ENCODE measurements at places on chromosomes 5 and 9.

DNA sequence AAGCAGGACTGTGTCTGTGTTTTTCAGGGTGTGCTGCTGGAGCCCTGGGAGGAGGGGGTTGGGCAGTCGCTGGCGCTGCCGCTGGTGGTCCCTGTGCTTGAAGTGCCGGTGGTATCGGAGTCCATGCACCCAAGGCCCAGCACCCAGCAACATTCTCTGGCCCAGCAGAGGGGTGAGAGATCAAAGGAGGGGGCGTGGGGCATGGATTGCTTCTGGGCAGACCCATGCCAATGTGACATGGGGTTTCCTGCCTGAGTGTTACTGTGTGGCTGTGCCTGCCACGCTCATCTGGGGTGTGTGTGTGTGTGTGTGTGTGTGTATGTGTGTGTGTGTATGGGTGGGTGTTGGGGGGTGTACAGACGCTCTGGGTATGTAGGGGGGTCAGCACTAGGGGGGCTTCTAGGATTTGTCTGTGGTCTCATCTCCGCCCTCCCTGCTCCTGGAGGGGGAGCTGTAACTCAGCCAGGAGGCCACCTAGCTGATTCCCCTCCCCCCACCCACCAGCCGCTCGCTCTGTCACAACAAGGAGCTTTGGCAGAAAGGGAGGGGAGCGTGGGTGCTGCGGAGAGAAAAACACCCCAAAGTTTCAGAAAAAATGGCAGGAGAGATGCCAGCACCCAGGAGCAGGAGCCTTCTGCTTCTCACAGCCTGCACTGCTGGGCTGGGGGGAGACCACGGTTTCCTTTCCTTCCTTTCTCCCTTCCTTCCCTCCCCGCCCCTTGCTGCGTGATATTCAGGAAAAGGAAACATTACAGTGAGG is 35.9 kb upstream of the HSPA9 start:
- peaks cover 34% of the 10 kb centered on the region for H3K27me3 ChIP-seq
- no peaks in the 10 kb centered on the region for H3K36me3 ChIP-seq
- DNase-seq: peak; percentile 47
- H3K4me3 ChIP-seq: no peak overlapping the region
- peaks cover 12% of the 10 kb centered on the region for H3K4me1 ChIP-seq
- H3K27ac ChIP-seq: no peak overlapping the region

DNA sequence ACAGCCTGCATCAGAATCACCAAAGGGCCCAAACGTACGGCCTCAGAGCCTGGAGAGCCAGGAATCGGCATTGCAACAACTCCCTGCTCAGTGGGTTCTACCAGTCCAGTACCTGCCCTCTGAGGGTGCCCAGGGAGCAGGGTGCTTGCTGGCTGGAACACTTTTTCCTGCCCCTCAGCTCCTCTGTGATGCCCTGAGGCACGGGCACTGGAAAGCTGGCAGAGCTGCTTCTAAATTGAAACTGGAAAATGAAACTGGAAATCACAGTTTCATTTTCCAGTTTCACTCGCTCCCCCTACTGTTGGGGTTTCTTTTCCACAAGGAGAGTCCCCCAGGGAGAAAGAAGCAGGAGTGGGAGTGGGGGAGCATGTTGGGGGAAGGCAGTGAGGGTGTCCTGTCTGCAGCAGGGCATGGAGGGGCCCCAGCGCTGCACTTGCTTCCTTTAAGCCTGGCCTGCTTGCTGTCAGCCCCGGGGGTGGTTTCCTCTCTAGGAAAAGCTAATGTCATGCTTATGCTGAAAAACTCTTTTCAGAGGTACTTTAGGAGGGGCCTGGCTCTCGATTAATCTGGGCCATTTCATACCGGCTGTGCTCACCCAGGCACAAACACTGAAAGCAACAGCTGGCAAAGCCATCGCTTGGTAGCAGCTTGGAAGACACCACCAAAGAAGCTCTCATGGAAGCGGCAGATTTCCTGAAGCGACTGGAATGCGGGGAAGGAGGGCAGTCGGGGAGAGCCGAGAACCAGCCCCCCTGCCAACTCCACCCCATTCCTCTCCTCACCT is 26.2 kb downstream of the IRF1 start:
- peak; percentile 66 for DNase-seq
- peaks cover 36% of the 10 kb centered on the region for H3K36me3 ChIP-seq
- H3K4me3 ChIP-seq: peak overlapping the region; percentile 46

DNA sequence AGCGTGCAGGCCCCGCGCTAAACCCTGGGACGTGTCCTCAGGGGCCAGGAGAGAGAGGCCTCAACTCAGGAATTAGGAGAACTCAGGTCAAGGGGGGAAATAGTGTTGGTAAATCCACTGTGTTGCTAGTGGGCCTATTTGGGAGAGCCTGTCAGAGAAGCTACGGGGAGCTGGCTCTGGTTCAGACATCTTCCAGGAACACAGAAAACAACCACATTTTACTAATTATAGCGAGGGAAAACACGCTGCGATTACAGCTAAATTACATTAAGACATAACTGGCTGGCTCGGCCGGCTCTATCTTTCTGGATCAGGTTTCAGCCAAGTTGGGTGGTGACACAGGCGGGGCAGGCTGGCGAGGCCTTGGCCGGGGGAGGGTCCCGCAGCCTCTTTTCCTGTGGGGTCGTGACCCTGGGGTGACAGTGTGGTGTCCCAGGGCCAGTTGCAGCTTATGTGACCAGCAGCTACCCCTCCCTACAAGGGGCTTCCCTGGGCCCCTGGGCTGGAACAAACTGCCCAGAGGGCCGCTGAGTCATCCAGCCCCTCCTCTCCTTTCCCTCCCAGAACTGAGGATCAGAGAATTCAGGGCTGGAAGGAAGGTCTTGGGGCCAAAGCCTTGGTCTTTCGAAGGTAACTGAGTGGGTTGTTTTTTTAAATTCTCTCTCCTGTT is 75.1 kb downstream of the FGF18 start:
- no peak overlapping the region for H3K4me3 ChIP-seq
- no peaks in the 10 kb centered on the region for H3K4me1 ChIP-seq
- H3K36me3 ChIP-seq: no peaks in the 10 kb centered on the region
- no peak for DNase-seq

GRCh38 chr5:79630444-79630843 is 18.2 kb downstream of the TENT2 start:
- H3K36me3 ChIP-seq: peaks cover 35% of the 10 kb centered on the region
- H3K4me3 ChIP-seq: no peak overlapping the region
- peaks cover 24% of the 10 kb centered on the region for H3K4me1 ChIP-seq
- H3K27ac ChIP-seq: no peak overlapping the region

GRCh38 chr9:101727612-101728524 is 10.6 kb downstream of the GRIN3A start:
- peaks cover 15% of the 10 kb centered on the region for H3K27me3 ChIP-seq
- H3K4me3 ChIP-seq: no peak overlapping the region
- H3K4me1 ChIP-seq: no peaks in the 10 kb centered on the region
- no peak overlapping the region for H3K27ac ChIP-seq

DNA sequence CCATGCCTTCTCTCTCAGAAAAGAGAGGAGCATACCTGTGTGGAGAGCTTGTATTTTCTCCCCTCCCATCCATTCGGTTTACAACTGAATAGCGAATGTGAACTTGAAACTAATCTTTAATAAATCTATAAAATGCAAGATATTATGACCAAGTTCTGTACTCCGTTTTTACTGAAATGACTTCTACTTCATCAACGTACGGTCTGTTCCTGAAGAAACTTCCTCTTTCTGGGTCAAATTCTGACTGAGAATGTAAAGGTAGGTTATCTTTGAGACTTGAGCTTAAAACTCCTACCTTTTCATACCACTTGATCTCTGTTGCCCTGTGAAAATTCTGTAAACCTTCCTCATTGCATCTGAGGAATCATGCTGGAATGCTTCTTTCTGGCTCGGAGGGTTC is 4.2 kb upstream of the CTNNAL1 start:
- peaks cover 17% of the 10 kb centered on the region for H3K36me3 ChIP-seq
- H3K4me3 ChIP-seq: no peak overlapping the region
- no peak overlapping the region for H3K27ac ChIP-seq
- peaks cover 9% of the 10 kb centered on the region for H3K4me1 ChIP-seq

DNA sequence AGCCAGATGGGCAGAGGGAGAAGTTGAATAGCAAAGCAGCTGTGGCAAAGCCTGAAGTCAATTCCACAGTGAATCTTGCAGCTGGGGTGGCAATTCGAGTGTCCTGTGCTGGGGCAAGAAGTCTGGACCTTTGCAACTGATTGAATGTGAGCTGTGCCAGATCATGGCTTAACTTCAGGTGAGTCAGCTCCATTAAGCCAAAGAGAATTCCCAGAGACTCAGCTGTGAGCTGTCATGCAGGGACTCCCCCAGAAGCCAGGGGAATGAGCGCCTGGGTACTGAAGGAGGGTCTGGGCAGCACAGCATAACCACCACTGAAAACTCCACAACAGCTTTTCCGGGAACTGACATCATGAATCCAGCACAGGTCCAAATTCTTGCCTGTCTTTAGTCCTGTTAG is 153.5 kb upstream of the TRPC7 start:
- no peak overlapping the region for H3K27ac ChIP-seq
- no peak overlapping the region for H3K4me3 ChIP-seq
- H3K4me1 ChIP-seq: no peaks in the 10 kb centered on the region
- no peaks in the 10 kb centered on the region for H3K27me3 ChIP-seq
- DNase-seq: no peak

DNA sequence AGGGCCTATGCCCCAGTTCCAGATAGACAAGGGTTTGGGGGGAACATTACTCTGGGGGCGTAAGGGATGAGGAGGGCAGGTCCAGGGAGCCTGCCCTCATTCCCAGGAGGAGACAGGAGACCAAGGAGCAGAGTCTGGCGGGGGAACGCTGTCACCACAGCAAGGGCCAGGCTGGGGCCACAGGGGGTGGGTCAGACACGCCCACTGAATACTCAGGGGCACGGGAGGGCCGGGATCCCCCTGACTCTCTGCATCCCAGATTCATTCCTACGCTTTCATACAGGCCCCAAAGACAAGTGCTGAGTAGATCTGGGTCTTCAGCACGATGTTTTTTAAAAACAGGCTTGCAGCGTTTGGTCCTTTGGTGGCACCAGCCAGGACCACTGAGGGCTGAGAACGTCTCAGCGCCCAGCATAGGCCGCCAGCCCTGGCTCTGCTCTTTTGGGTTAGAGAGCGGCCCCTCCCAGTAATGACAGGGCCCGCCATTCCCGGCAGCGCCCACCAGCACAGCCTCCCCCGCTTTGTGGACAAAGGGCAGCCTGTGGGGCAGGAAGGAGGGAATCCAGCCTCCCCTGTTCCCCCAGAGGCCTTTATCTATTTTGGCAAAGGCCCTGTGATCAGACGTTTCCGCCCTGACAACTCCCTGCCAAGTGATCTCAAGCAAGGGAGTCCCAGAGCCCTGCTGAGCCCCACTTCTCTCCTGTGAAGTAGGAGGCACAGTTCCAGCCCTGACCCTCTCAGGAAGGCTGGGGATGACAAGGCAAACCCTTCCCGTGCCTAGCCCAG is 24.9 kb downstream of the NEK6 start:
- no peak overlapping the region for H3K4me3 ChIP-seq
- H3K27me3 ChIP-seq: no peaks in the 10 kb centered on the region
- no peak for DNase-seq
- no peak overlapping the region for H3K27ac ChIP-seq
- H3K4me1 ChIP-seq: peaks cover 24% of the 10 kb centered on the region

GRCh38 chr5:54184806-54185205 is 125.6 kb downstream of the ARL15 start:
- no peaks in the 10 kb centered on the region for H3K27me3 ChIP-seq
- H3K4me3 ChIP-seq: no peak overlapping the region
- DNase-seq: no peak
- peaks cover 7% of the 10 kb centered on the region for H3K36me3 ChIP-seq
- no peak overlapping the region for H3K27ac ChIP-seq
- peaks cover 2% of the 10 kb centered on the region for H3K4me1 ChIP-seq

- H3K36me3 ChIP-seq: peaks cover 6% of the 10 kb centered on the region
- peak; percentile 48 for DNase-seq
- peak overlapping the region; percentile 74 for H3K27ac ChIP-seq
- peaks cover 25% of the 10 kb centered on the region for H3K4me1 ChIP-seq
- no peak overlapping the region for H3K4me3 ChIP-seq
- H3K27me3 ChIP-seq: no peaks in the 10 kb centered on the region
These were observed 6.7 kb downstream of the OR1K1 start for GRCh38 chr9:122806661-122807060.

GRCh38 chr9:84343111-84343521 is 2.6 kb upstream of the SLC28A3 start:
- H3K36me3 ChIP-seq: no peaks in the 10 kb centered on the region
- no peak for DNase-seq
- no peak overlapping the region for H3K4me3 ChIP-seq
- no peaks in the 10 kb centered on the region for H3K4me1 ChIP-seq

DNA sequence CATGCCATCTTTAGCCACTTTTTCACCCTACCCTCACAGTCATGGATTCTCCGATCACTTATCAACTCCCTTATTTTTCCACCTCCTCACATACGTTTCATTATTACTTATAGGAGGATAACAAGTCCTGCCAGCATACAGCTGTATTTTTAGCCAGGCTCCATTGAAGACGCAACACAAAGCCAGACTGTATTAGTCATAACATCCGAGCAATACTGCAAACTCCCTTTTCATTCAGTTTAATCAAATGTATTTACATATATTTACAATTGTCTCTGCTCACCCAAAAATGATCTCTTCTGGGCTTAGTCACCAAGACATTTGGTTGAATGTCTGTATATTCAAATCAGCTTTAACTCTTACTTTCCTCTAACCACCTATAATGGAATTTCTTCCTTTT is 126.4 kb upstream of the PRLR start:
- DNase-seq: no peak
- H3K4me1 ChIP-seq: no peaks in the 10 kb centered on the region
- H3K27me3 ChIP-seq: peaks cover 15% of the 10 kb centered on the region
- H3K36me3 ChIP-seq: no peaks in the 10 kb centered on the region

DNA sequence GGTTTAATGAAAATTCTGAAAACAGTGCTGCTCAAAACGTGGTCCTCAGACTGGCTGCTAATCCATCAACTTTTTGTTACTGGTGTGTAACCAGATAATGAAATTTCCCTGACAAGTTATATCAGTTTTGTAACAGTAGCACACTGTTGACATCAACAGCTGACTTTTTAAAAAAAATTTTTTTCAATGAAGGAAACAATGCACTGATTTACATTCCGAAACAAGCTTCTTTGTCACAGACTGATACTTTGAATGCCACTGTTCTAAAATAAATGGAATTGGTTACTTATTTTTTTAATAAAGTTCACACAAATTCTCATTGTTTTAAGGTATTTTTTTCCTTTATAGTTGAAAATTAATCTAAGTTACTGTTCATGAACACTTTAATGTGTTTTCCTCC is 169.1 kb downstream of the NIPBL start:
- H3K4me1 ChIP-seq: no peaks in the 10 kb centered on the region
- no peak for DNase-seq
- peaks cover 27% of the 10 kb centered on the region for H3K36me3 ChIP-seq
- H3K27ac ChIP-seq: no peak overlapping the region
- H3K27me3 ChIP-seq: no peaks in the 10 kb centered on the region

- DNase-seq: no peak
- no peaks in the 10 kb centered on the region for H3K36me3 ChIP-seq
- H3K27ac ChIP-seq: no peak overlapping the region
- peaks cover 70% of the 10 kb centered on the region for H3K27me3 ChIP-seq
- H3K4me1 ChIP-seq: peaks cover 11% of the 10 kb centered on the region
These were observed 101.2 kb downstream of the ESM1 start for GRCh38 chr5:54884195-54884536.
